ENCODE measurements at places on chromosomes 3 and 15.

GRCh38 chr15:50018491-50018890 is 100.5 kb downstream of the ATP8B4 start:
- DNase-seq: no peak

- DNase-seq: no peak
Measured at GRCh38 chr3:194251891-194252560, 99.1 kb downstream of the CPN2 start.

DNA sequence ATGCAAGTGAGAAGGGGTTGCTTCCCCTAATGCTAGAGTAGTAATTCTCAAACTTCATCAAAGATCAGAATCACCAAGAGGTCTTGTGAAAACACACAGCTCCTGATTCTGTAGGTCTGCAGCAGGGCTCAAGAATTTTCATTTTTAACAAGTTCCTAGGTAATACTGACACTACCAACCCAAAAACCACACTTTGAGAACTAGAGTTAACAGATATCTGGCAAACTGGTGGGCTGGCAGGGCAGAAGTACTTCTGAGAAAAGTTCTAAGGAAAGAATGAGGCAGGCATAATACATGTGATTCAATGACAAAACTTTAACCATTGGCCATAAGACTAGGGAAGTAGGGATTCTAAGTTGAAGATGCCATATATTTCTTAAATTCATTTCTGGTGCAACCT is 8.8 kb upstream of the MINDY2 start:
- no peak for DNase-seq

DNA sequence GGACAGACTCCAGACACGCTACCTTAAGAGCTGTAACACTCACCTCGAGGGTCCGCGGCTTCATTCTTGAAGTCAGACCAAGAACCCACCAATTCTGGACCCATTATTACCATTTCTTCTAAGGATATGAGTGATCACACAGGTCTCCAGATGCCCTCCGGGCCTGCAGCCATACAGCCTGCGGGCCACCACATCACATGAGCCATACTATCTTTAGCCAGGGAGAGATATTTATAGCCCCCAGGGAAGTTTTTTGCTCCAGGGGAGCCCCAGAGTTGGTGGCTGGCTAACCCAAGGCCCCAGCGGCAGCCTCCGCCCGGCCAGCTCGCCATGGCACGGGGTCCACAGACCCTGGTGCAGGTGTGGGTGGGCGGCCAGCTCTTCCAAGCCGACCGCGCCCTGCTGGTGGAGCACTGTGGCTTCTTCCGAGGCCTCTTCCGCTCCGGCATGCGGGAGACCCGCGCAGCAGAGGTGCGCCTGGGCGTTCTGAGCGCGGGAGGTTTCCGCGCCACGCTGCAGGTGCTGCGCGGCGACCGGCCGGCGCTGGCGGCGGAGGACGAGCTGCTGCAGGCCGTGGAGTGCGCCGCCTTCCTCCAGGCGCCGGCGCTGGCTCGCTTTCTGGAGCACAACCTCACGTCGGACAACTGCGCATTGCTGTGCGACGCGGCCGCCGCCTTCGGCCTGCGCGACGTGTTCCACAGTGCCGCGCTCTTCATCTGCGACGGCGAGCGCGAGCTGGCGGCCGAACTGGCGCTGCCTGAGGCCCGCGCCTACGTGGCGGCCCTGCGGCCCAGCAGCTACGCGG is at the start of gene KBTBD13:
KBTBD13 (plus strand) TSS at position 261 of the 805 bp plus-strand sequence; CDS start at position 331, 70 bp downstream.
- no peak for DNase-seq

DNA sequence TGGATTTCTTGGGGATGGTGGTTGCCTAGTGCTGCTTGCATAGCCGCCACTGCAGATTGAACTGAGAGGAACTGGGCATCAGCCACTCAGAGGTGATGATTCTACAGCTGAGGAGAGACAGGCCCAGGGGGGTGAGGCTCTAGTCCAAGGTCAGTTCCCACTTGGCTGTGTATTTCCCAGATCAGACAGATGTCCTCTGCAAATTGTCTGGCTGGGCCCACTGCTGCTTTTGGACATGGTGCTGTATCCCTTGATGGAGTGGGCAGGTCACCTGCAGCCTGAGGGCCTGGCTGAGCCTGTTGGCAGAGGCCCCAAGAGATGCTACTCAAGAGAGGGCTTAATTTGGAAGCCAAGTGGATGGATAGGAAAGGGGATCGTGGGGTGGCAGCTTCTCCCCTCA is 124.5 kb upstream of the CTDSPL start:
- DNase-seq: no peak

Data from GF-D8 (cell line).